Right cardiac atrium (tissue), 5 donors: ENCODE measurements at places on chromosomes 5 and 9.

DNA sequence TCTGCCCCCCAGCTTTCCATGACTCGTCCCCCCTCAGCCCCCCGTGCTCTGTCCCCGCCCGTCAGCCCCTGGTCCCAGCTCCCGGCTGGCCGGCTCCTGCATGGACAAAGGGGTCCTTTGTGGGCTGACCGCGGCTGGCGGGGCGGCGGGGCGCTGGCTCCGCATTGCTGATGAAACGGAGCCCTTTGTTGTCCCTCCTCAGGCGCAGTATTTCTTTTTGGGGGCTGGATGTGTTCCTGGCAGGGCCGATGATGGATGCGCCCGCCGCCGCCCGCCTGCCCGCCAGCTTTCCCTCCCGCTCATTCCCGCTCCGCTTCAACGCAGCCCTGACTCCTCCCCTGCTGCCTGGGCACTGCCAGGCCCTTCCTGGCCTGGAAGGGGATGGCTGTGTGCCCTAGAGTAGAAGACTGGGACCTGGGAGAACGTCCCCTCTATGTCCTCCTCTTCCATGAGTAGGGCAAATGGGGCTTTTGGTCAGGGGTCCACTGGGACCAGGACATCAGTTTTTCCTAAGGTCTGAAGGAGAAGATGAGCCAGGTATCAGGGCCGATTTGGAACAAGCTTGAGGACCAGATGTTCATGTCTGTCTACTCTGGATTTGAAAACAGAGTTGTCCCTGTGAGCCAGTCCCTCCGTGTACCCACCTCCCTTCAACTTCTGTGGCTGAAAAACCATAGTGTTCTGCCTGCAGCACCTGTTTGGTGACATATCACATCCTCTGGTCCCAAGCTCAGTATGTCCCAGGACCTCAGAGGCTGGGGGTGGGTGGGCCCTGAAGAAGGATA is 29.0 kb downstream of the CXXC5 start:
- DNase-seq: no peak

- no peak for DNase-seq
Observed at GRCh38 chr5:142587354-142587965, 98.4 kb downstream of the FGF1 start.

DNA sequence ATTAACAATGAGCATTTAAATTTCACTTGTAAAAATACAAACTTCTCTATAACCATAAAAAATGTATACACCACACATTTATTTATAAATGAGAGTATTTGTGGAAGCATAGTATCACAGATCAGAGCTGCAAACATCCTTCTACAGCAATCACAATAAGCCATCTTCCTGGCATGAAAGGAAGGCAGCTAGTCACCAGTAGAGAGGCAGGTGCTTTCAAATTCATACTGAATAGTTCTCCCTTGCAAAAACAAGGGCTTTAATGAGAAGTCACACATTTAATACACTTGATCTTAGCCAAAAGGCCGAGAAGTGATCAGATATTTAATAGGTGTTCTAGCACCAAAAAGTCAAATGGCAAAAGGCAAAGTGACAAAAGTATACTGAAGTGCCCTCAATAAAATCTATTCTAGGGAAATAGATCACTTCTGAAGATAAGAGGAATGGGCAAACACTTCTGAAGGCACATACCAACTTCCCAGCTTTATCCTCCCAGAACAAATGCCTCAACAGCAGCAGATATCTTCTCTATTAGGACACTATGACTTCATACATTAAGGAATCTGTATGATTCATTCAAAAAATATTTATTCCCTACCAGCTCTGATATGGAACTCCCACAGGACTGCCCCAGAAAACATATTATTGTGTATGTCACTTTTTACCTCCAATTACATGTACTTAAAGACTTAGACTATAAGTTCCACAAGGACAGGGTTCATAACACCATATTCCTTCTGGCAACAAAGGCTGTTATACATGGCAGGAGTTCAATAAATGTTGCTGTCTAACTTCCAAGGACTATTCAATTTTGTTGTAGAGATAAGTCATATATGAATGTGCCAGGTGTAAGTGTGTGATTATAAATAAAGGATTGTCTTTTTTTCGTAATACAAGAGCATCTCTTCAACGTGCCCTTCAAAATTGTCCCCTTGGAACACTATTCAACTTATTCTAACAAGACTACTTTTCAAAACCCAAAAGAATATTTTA is 31.7 kb downstream of the MAPKAP1 start:
- DNase-seq: no peak

- DNase-seq: no peak
Observed at GRCh38 chr9:86599561-86599960, 245.4 kb upstream of the TUT7 start.

DNA sequence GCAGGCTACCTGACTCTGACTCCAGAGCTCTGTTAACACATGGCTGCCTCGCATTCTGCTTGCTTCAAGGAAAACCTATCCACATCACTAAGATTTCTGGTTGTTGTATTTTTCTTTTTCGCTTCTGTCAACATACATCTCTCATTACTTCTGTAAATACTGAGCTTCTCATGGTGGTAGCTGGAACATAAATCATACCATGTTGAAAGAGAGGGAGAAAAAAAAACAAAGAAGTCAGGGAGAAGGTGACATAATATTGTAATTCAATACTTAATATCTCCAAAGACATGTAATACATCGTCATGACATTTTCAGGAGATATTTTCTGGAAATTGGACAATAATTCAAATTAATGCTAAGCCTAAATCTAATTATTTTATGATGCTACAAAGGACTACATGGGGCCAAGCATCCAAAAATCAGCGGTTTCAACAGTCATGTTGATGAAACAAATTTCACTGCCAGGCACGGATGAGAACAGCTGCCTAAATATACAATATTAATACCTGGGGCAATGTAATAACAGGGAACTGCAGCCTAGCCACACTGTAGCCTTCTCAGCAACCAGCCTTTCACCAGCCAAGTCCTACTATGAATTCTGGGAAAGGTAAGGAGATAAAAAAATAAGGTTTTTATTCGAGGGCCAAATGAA is 332.0 kb downstream of the TRIM32 start:
- DNase-seq: no peak

- DNase-seq: no peak
Observed at GRCh38 chr9:108273988-108274387, 581.8 kb downstream of the ACTL7B start.

- DNase-seq: peak; percentile 92
Observed at GRCh38 chr9:126516936-126517832, 96.5 kb upstream of the LMX1B start.

- DNase-seq: no peak
Observed at GRCh38 chr9:79208791-79209396, 362.9 kb upstream of the TLE4 start.

GRCh38 chr5:13601112-13601511 is 343.4 kb downstream of the DNAH5 start:
- DNase-seq: no peak

DNA sequence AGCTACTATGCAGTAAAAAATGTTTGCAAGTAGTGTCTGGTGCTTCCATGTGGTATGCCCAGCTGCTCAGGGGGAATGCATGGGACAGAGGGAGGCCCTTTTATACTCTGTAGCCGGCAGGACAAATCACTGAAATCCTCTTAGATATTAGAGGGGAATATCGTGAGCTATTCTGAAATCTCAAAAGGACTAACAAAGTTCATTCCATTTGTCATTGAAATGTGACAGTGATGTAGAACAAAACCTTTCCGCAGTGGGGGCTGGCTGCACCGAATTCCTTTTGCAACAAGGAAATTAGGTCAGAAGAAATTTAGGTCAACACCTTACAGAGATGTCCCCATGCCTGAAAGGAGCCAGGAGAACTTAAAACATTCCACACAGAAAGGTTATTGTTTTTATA is 72.4 kb upstream of the MEF2C start:
- no peak for DNase-seq

- DNase-seq: no peak
Observed at GRCh38 chr9:97682242-97682641, 14.9 kb downstream of the XPA start.

DNA sequence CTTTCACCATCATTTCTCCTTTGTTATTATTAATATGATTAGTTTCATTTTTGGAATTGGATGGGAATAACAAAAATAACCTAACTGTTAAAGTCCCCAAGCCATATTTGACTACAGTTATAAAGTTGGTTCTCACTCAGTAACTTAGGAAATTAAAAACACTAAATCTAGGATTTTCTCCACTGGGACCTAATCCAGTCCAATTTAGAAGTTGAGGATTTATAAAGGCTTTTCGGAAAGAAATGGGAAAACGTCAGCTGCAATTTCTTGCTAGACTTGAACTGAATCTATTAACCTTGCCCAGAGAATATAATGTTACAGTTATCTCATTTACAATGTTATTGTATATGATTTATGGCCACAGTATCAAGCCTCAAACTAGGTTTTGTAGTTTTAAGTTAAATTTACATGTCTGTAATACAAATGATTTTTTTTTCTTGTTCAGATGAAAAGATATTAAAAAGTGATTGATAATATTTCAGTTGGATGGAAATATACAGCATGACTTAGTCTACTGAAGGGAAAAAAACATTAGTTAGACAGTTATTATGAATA is 524.3 kb upstream of the GRAMD2B start:
- no peak for DNase-seq

GRCh38 chr5:177064500-177065277 is 22.0 kb upstream of the FGFR4 start:
- no peak for DNase-seq

DNA sequence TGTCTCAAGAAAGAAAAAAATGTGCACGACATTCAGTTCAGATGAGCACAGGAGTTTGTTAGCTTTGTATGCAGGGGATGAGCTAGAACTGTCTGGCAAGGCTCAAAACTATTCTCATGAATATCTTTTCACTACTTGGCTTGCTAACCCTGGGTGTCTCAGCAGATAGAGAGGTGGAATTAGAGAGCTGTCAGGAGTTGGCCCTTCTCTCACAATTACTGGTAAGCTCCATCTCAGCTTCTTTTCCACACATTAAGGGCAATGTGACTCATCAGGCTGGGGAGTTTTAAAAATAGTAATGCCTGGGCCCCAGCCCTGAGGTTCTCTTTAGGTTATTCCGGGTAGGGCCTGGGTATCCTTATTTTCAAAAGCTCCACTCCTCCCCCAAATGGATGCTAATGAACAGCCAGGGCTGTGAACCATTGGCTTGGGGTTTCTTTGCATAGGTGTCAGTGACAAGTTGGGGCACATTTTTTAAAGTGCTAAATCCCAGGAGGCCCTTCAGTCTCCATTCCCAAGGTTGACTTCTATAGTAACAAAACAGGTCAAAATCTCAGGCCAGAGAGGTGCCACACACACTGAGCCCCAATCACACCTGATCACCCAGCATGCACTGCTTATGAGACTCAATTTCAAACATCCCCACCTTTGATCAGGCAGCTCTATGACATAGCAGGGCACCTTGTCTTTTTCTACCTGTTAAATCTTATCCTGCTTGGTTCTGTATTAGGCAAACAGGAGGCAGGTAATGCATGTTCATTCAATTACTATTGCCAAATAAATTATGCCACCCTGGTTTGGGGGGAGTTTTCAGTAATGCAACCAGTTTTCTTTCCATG is 239.7 kb upstream of the DAP start:
- DNase-seq: no peak

- no peak for DNase-seq
Observed at GRCh38 chr9:89171231-89171630, 7.4 kb downstream of the SHC3 start.

- no peak for DNase-seq
Observed at GRCh38 chr9:77899679-77900354, 131.8 kb downstream of the GNAQ start.

DNA sequence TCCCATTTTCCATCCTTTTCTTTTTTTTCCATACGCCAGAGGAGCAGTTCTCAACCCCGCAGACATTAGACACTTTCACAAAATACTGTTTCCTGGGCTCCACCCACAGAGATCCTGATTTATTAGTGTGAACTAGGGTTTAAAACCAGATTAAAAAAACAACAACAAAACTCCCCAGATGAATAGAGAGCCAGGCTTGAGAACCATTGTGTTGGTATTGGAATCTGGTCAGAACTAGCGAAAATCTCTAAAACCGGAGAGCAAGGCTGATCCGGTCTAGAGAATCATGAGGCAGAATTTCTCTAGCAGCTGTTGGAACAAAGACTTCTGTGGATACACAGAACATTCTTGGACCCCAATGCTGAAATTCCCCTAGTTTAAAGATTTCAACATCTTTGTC is 173.0 kb downstream of the PCSK1 start:
- no peak for DNase-seq

DNA sequence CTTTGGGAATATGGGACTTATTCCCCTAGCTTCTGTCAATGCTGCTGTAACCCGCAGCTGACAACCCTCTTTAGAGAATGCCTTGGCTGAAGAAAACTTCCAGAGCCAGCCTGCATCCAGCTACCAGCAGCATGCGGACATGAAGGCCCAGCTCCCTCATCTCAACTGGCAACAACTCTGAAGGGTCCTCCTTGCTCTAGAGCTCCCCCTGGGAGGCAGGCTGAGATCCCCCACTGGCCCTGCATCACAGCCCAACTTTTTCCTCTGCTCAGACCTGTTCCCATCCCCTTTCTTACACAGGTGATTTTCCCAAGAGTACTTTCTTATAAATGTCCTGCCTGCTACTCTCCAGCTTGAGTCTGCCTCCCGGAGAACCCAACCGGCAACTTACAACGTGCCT is 18.7 kb upstream of the WNT8A start:
- no peak for DNase-seq
